Right forelimb (tissue), 1 donor: ENCODE measurements at places on chromosomes 12 and 14.
A peak's percentile ranks its signal among the peaks of the same experiment; 100 is the strongest.

GRCh38 chr14:95460647-95461478 is 55.6 kb downstream of the SYNE3 start:
- DNase-seq, result peak; percentile 65

GRCh38 chr14:102187044-102187443 is 47.3 kb downstream of the WDR20 start:
- no peak for DNase-seq

DNA sequence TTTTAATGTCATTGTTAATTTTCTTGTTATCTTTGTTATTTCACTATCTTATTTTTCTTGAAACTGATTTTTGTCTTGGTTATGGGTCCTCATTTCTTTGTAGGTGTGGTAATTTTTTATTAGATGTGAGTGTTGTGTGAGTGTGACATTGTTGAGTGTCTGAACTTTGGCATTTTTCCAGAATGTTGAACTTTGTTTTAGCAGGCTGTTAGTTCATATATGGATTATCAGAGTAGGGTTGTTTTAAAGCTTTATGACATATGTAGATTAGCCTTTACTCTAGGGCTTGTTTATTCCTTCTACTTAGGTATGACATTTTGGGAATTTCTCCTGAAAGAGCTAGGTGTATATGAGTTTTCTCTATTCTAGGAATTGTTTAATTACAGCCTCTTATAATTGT is 103.9 kb downstream of the ARID2 start:
- DNase-seq, result no peak

GRCh38 chr12:105192624-105193225 is 43.2 kb downstream of the APPL2 start:
- DNase-seq, result no peak

DNA sequence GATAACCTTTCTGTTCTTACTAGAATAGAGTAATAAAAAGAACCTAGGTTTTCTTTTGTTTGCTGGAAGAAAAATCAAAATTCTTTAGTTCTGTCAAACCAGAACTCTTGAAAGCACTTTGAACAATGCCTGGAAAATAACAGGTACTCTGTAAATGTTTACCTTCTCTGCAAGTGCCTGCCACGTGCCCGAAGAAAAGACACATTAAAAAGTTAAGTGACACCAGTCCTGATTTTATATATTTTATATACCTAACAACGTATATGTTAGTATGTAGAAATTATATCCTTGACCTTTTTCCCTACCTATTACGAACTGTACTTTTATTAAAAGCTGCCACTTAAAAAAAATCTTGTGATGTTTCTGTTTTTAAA is 976 bp downstream of the THAP2 start:
- DNase-seq, result no peak

DNA sequence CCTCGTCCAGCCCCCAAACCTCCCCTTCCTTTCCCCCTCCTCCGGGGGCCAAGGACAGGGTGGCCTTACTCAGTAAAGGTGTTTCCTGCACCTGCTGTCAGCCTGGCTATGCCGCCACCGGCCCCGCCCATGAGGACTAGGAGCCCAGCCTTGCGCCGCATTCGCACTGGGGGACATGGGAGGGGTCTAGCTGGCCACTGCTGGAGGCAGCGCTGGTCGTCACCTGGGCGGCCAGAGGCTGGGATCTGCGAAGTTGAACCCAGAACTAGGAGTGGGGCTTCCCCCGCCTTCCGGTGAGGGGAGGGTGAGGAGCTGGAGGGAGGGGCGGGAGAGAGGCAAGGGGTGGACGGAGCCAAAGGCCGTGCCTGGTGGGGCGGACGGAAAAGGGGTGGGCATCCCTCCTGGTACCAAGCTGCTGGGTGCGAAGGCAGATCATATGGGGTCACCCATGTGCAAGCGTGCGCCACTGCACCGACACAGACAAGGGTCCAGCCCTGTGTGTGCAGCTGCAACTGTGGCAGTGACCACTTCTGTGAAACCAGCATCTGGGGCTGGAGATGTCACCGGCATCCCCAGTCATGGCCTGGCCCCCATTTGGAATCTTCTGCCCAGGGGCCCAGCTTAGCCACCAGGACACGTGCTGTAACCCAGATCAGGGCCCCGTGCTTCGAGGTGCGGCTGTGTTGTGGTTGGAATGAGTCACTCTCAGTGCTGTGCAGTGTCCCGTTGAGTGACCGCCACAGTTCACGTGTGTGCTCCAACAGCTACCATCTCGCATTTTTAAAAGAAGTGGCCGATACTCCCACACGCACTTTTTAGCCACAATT is 8.5 kb downstream of the AMN start:
- DNase-seq, result no peak

DNA sequence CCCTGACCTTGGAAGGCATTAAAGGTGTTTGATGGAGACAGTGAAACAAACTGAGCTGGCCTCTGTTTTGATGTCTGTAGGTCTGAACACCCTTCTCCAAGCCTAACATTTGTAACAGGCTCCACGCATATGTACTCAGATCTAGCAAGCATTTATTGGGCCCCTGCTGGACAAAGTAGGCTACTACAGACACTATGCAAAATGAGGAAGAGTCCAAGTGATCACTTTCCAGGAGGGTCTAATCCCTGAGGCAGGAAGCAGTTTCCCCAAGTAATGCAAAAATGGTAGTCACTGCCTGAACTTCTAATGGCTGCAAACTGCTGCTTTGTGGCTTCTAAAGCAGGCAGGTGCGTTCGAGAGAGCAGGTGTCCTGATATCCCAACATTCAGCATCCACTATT is 405.8 kb downstream of the MED13L start:
- DNase-seq, result no peak

DNA sequence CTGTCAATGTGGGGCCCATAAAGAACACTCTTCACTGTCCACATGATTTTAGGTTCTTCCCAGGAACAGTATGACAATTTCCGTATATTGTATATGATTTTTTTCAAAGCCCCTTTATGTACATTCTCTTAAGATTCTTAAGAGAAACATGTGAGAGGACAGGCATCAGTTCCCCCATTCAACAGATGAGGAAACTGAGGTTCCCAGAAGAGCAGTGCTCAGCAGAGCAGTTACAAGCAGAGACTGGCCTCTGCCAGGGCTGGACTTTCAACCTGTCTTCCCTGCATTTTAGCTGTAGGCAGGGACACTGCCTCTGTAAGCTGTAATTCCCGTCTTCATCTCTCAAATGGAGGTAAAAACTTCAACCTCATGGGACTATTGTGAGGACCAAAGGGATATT is 77.7 kb downstream of the RBM19 start:
- DNase-seq, result no peak

GRCh38 chr14:102592763-102593060 is 263 bp downstream of the RCOR1 start:
- no peak for DNase-seq

DNA sequence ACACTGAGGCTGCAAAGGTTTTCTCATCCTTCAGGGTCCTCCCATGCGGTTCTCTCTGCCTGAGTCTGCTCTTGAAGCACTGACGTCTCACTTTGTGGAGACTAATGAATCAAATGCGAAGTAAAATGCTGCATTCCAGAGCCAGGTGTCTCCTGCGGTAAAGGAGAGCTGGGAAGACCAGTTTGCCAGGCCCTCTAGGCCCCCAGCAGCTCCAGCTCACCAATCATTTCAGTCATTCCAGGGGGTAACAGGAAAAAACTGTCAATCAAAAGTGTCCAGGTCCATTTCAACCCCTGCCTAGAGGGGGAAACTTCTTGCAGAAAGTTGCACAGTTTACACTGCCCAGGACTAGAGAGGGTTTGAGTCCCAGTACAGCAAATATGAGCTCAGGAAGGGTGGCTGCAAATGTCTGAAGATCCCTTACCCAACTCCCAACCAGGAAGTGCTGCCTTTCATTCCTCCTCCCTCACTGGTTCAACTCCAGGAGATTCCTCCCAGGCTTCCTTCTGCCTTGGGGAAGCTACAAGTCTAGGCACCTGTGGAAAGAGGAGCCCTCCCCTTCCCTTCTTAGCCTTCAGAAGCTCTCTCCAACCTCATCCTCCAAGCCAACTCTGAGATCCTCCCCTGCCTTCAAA is 2.7 kb upstream of the NXPH4 start:
- DNase-seq, result no peak

DNA sequence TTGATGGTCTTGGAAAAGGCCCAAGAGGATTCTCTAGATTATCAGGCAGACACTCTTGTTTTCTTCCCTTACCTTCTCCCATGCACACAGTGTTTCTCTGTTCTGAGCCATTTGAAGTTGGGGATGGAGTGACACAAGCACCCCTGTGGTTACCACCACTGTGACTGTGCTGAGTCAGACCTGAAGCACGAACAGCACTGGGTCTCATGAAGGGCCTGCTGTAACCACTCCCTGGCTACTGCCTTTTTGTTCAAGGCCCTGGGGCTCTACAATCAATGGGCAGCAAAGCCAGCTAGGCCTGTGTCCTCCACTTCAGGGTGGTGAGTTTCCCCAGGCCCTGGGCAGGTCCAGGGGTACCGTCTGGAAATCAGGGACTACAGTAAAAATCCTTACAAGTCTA is 65.5 kb downstream of the TSPAN8 start:
- no peak for DNase-seq

DNA sequence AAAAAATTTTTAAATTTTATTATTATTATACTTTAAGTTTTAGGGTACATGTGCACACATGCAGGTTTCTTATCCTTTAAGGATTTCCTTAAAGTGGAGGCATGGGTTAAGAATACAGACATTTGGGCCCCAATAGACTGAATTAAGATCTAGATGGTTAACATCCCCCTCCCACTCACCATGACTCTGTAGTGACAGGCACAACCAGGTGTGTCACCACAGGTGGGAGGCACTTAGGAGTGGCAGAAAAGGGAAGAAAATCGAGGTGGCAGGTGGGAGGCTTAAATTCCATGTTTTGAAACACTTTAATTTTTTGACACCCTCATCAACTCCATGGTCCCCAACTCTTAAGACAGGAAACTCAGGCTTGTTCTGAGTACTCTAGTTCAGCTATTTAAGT is 37.6 kb upstream of the GRIP1 start:
- no peak for DNase-seq

DNA sequence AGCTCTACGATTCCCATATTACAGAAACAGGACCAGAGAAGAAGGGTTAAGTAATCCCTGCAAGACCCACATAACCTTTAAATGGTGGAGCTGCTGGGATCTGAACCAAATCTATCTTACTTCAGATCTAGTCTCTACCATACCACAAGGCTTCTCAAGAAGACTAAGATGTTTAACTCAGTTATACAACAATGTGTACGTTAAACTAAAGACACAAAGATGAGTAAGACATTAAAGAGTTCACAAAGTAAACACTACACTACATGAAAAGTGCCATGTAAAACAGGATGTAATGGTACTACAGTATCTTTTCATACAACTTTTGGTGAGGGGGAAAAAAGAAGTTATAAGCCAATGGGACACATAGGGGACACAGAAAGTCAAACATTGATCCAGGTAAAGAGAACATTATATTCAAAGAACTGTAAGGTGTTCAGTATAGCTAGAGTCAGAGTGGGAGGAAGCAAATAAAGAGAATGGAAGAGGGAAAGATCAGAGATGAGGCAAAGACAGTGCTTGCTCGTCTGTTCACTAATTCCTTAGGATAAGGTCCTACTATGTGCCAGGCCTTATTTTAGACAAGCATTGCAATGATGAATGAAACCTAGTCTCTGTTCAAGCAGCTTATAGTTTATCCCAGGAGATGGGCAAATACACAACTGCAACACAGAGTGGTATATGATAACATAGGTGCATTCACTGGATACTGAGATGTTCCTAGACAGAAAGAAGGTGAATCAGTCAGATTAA is 7.7 kb downstream of the TMED10 start:
- DNase-seq, result no peak

- DNase-seq, result no peak
Measured at GRCh38 chr12:109393437-109394345, 46.0 kb downstream of the MYO1H start.

DNA sequence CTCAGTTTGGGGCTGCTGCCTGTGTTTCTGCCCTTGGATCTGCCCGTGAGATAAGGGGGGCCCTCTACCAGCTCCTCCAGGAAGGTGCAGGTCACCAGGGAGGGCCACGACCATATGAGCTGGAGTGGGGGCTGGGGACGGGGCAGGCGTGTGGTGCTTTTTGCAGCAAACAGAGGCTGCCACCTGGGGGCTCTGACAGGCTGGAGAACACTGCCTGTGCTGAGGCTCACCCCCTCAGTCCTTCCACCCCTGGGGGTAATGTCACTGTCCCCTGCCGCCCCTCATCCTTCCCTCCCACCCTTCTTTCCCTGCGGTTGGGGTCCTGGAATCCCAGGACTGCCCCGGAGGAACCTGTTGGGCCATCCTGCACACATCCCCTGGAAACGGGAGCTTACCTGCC is 3.2 kb downstream of the PLD4 start:
- no peak for DNase-seq

DNA sequence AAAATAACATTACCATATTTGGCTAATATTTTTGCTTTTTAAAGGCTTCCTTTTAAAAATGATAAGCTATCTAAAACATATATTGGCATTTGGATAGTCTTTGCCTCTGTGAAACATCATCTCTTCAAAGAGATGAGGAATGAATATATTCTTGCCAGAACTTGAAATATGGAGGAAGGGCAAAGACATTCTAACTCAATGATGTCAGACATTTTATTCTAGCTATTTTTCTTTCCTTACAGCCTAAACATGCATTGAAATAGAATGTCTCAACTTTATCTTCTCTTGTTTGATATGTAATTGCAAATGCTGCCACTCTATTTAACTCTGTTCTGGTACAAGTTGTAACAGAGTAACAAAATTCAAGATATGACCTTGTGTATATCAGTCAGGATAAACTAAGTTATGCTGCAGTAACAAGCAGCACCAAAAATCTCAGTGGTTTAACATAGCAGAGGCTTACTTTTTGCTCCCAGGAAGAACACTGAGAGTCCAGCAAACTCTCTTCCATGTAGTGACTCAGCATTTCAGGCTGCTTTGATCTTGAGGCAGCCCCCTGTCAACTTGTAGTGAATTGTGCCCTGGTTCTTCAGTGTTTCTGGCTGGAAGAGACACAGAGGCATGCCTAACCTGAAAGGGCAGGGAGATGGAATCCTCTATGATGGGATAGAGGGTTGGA is 11.0 kb downstream of the IRAK3 start:
- no peak for DNase-seq

DNA sequence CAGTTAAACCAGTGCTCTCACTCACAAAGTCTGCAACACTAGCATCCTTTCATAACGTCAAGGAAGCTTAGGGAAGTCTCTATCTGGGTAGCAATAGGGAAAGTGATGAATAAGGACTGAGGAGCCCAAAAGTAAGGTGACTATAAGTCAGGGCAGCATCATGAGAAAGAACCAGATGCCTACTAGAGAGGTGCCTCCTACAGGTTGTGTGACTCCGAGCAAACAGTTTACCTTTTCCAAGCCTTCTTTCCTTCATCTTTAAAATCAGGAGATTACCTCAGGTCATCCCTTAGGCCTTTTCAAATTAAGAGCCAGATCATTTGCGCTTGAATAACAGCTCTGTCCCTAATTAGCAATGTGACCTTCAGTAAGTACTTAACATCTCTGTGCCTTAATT is 40.2 kb downstream of the RTN1 start:
- no peak for DNase-seq
